ELF-1 (cell line): ENCODE measurements at places on chromosomes 5 and 9.

GRCh38 chr9:116471093-116471906 lies 215.8 kb upstream of the TRIM32 start:
- DNase-seq, result peak; percentile 89

GRCh38 chr9:114460513-114461199 lies 44.6 kb downstream of the WHRN start:
- DNase-seq, result no peak

GRCh38 chr9:134918646-134919045 lies 934 bp upstream of the FCN1 start:
- DNase-seq, result no peak

DNA sequence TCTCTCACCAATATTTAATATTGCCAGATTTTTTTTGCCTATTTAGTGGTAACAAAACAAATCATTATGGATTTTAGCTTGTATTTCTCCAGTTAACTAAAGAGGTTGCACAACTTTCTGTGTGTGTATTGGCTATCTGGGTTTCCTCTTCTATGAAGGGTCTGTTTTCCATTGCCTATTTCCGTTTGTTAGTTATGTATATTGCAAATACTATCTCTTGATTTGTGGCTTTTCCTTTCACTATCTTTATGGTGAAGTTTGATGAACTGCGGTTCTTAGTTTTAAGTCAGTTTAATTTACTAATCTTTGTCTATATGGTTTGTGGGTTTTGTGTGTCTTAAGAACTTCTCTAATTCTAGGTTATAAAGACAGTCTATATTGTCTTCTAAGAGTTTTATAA lies 136.3 kb downstream of the CEP120 start:
- DNase-seq, result no peak

- peak; percentile 61 for DNase-seq
Observed at GRCh38 chr5:141478321-141478945, 2.7 kb downstream of the PCDHGC3 start.

GRCh38 chr9:68446836-68447235 lies 90.4 kb downstream of the PGM5 start:
- no peak for DNase-seq

DNA sequence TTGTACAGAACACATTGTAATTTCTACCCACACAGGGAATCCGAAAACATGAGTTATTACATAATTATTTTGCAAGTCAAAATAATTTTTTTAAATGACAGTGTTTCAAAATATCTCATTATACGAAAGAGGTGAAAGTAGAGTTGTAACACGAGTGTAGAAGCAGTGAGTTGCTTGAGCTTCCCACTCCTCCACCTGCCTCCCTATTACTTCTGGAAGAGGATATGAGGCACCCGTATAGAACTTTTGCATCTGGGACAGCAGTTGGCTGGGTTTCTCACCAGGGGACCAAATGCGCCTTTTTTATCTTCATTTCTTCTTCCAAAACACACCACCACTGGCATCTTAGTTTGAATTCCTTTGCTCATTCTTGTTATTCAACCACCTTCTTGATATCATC lies 779.0 kb upstream of the COX7C start:
- no peak for DNase-seq

- DNase-seq, result no peak
Observed at GRCh38 chr5:149415066-149415967, 36.2 kb upstream of the IL17B start.

DNA sequence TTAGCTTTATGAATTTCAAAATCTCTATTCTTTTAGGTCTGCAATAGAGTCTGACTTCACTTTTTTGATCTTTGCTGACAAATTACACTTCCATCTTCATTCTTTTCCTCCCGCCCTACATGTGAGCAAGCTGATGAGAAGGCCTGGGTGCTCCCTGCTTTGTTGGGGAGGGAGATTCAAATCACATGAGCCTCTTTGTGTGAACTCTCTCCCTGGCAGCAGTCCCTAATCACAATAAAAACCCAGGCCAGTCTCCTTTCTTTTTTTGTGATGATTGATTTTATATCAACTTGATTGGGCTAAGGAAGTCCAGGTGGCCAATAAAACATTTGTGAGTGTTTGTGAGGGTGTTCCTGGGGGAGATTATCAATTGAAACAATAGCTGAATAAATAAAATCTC lies 89.4 kb downstream of the PSAT1 start:
- no peak for DNase-seq

- DNase-seq, result no peak
Observed at GRCh38 chr5:67876371-67876770, 339.2 kb upstream of the PIK3R1 start.

DNA sequence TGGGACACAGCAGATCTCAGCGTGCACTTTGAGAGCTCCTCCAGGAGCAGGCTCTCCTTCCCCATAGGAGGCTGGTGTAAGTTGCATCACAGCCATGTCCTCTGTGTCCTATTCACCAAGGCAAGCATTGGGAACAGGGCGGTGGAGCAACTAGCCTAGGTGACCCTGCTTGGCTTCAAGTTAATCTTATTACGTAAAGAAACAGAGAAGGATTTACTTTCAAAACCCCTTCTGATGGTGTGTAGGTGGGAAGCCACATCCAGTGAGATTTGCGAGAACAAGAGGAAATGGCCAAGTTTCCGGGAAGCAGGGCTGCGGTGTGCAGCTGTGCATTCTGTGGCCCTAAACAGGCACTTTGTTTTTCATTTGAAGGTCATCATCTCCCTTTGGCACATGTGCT lies 80.2 kb downstream of the TRIO start:
- DNase-seq, result no peak

- DNase-seq, result no peak
Observed at GRCh38 chr9:37030611-37030939, 3.5 kb downstream of the PAX5 start.
